Glomerular endothelial cell (primary cell): ENCODE measurements at places on chromosomes 5 and 9.

- DNase-seq, result no peak
Observed at GRCh38 chr5:36369219-36369690, 67.6 kb upstream of the RANBP3L start.

GRCh38 chr5:43852279-43852678, 249.3 kb downstream of the NNT start:
- DNase-seq, result no peak

- no peak for DNase-seq
Observed at GRCh38 chr5:171438738-171439137, 19.3 kb downstream of the FGF18 start.

GRCh38 chr5:180460834-180461233, 33.3 kb upstream of the CNOT6 start:
- DNase-seq, result no peak

DNA sequence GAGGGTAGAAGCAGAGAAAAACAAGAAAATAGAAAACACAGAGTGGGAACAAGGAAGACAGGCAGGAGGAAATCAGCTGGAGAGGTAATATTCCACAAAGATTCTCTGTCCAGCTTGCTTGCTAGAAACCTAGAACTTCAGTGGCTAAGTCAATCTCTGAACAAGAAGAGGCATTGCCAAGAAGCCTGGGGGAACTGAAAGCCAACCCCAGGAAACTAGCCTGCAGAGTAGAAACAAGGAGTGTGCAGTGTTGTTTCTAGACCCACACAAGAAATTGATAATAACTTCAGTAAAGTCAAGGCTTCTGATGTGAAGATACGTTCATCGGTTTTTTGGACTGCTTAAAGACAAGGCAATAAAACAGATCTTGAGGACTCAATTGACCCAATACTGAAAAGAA, 234.5 kb upstream of the MAP3K1 start:
- DNase-seq, result no peak

- DNase-seq, result no peak
Observed at GRCh38 chr9:91428436-91428835, 4.8 kb upstream of the NFIL3 start.

DNA sequence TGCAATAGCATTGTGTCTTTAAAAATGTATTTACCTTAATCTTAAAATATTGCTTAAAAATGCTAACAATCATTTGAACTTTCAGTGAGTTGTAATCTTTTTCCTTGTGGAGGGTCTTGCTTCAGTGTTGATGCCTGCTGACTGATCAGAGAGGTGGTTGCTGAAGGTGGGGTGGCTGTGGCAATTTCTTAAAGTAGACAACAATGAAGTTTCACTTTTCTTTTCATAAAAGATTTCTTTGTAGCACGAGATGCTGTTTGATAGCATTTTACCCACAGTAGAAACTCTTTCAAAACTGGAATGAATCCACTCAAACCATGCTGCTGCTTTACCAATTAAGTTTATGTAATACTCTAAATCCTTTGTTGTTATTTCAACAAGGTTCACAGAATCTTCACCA, 50.8 kb downstream of the NR3C1 start:
- DNase-seq, result no peak

DNA sequence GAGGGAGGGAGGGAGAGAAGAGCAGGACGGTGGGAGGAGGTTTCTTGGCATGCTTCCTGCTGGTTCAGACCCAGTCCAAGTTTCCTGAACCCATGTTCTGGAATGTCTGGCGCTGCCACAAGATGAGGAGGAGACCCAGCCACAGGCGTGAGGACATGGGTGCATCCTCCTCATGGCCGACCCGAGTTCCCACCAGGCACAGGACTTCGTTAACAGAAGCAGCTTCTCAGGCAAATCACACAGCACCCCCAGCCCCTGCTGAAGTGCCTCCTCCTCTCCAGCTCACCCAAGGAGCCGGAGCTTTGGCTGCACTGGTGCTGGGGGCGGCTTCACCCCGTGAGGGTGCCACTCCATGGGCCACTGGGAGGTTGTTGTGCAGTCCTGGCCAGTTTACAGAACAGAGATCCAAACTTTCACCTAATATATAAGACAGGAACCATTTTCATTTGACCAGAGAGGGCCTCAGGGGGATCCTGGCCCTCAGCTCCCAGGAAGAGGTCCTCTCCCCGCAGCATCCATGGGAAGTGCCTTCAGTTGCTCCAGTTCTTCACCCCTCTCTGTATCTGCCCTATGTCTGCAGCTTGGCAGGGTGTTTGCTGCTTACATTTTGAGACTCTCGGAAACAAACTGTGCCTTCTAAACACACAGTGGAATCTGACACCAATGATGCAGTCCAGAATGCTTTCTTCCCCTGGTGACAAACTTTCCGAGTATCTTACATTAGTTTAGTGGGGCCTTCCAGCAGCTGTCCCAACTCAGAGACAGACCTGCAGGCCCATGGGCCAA, 10.2 kb upstream of the NKD2 start:
- DNase-seq, result no peak

GRCh38 chr5:99176186-99176585, 247.4 kb upstream of the CHD1 start:
- DNase-seq, result no peak

- no peak for DNase-seq
Observed at GRCh38 chr9:21443849-21444625, 3.8 kb downstream of the IFNA1 start.

GRCh38 chr5:105150323-105150722, 1587.7 kb upstream of the NUDT12 start:
- DNase-seq, result no peak

GRCh38 chr5:141628175-141628788, 8.4 kb downstream of the HDAC3 start:
- DNase-seq, result no peak

GRCh38 chr9:35705836-35706430, 16.2 kb upstream of the TPM2 start:
- no peak for DNase-seq

- DNase-seq, result no peak
Observed at GRCh38 chr5:125064621-125065438, 318.4 kb upstream of the ZNF608 start.

DNA sequence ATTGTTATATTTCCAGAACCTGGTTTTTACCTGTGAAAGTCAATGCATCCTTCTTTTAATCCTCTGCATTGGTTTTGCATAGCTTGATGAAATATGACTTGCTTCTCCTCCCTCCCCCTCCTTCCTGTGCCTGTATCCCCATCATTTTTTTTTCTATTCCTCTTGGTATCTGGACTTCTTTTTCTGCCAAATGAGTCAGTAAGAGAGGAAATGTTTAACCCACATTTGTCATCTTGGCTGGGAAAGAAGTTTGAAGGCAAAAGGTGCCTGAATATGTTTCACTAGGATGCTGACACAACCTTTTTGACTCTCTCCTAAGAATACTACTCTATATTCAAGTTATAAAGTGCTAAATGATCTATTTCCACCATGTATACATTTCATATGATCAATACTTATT, 35.5 kb upstream of the CDKN2B start:
- no peak for DNase-seq

DNA sequence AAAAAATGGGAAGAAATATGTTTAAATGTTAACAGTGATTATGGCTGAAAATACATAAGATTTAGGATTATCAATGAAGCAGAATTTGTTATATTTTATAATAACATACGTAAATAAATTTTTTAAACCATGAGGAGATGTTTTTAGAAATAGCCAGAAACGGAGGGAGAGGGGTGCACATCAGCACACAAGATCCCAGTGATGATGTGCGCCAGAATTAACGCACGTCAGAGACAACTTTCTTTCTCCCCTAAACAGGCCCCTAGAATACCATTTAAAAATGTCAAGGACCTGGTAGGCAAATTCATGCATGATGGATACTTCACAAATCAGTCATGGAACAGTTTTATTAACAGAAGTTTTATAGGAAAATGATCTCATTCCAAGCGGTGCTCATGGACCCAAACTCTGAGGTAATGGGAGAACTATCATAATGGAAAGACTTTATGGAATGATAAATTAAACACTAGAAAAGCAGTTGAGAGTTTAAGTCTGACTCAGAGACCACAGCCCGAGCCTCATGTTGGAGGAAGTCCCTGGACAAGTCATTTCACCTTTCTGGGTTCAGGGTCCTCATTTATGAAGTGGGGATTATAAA, 258.9 kb upstream of the GAS1 start:
- DNase-seq, result no peak

DNA sequence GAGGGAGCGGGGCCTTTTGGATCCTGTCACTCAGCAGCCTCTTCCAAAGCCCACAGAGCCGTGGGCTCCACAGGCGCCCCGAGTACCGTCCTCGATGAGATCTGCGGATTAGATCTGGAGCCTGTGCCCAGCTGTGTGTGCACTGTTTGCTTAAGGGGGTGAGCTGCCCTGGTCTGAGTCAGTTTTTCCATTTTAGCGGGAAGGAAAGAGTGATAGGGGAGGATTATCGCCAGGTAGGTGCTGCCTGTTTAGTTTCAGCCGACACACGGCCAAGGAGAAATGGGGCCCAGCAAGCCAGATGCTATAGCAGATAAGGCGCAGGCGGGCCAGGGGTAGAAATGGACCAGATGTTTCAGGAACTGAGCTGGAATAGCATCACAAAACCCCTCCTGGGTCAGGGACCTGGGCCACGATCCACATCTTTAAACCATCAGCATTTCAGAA, 18.1 kb downstream of the COL5A1 start:
- no peak for DNase-seq
